ENCODE measurements at places on chromosomes 6 and 20. TPM values are rescaled to one million over a fixed set of nuclear protein-coding genes. Genes with fewer than 3 reads are reported as not detected.

GRCh38 chr6:5517796-5518195, 256.5 kb downstream of the FARS2 start:
- no peak for DNase-seq

RSPO4 gene
- 1.8 TPM for polyA plus RNA-seq

DNA sequence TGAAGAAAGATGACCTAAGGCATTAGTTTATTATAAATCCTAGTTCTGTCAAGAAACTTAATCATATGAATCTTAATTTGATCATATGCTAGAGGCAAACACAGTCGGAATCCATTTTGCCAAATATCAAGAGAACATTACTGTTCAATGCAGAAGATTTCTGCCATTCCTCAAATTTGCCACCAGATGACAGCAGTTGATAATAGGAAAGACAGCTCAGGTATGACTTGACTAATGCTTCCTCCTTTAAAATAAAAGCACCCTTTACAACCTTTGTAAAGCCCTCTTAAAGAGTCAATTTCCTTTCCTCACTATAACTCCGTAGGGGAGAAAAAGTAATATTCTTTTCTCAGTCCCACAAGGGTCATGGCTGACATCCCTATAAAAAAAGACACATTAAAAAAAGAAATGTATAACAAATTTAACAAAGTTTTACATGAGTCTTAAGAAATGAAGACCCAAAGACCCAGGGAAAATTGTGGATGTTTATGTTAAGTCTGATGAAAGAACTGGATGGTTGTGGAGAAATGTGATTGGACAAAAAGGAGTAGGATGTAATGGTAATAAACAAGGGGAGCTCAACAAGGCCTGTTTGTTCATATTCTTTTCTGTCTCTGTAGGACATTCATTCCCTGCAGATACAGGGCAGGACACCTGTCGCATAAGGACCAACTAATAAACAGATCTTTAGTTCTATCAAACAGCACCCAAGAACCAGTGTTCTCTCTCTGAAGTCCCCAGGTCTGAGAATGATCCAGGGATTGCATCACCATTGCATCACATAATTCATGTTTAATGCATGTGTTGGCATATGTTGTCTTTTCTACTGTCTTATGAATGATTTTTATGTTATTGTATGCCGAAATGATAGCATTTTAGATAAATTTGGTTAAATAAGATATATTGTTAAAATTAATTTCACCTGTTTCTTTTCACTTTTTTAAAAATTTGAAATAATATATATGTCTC, 23.0 kb upstream of the IL17A start:
- no peak for DNase-seq

ASF1A gene
- polyA plus RNA-seq: 38.3 TPM
